ENCODE measurements at places on chromosomes 1 and 21. TPM values are rescaled to one million over a fixed set of nuclear protein-coding genes. Genes with fewer than 3 reads are reported as not detected.

GRCh38 chr1:212035835-212036605 lies 472 bp downstream of the DTL start:
- no peak for DNase-seq

GRCh38 chr1:43207229-43207853 lies 35.2 kb downstream of the CFAP57 start:
- DNase-seq: peak; percentile 86

- no peak for DNase-seq
Measured at GRCh38 chr1:201591348-201591747, 52.4 kb downstream of the NAV1 start.

DNA sequence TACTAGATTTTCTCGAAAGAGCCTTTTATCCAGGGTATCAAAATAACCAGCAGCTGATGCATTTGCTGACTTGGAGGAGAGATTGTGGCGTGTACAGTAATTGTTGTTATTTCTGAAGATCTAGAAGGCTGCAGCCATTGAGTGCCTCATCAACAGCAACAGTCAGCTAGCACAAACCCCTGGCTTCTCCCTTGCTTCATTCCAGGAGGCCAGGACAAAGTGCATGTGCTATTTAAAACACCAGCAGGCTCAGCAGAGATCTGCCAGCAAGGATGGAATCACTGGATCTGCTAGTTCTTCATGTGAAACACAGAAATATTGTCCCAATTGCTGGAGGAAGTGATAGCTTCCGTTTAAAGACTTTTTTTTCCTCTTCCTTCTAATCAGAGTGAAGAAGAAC lies 2.8 kb upstream of the NGF start:
- no peak for DNase-seq

Gene OR2L3
- not detected for total RNA-seq

GRCh38 chr1:119988306-119989062 lies 81.0 kb downstream of the NOTCH2 start:
- DNase-seq: no peak

Gene LORICRIN
- not detected for total RNA-seq

Gene GBP5
- total RNA-seq: 0.25 TPM

- no peak for DNase-seq
Measured at GRCh38 chr1:57474137-57474750, 50.4 kb upstream of the DAB1 start.

GRCh38 chr1:227709451-227709850 lies 25.7 kb downstream of the JMJD4 start:
- DNase-seq: no peak

Gene ZFP69B
- total RNA-seq: 5.2 TPM

DNA sequence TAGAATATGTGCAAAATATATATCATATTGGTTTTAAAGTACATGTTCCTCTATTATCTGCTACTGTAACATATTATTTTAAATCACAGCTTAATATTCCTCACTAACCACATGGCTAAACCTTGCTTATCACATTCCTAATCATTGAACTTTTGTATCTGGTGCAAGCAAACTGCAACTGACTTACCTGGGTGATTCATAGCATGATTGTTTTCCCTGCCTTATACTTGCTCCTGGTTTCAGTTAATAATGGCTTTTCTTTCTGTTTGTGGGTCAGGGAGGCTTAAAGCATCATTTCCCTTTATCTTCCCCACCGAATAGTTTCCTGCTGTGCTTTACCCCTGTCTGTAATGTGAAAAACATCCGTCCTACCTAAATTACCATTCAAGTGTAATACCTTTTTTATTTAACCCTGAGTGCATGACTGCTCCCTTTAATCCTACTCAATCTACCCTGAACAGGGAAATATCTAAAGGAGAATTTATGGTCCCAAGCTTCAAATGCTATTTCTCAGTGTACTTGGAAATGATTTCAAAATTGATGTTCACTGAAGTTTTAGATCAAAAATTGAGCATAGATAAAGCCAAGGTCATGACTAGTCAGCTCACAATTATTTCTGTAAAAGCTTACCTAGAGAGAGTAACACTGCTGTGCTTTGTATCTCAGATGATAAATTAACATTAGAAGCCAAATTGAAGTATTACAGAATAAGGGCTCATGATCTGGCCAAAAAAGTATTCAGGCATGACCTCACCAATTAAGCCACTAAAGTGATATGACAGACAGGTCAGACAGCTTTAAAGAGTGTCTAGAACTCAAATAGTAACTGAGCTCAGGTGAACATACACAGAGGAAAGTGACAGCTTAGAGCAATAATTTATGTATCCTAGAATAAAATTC lies 507.1 kb downstream of the BRINP3 start:
- DNase-seq: no peak

DNA sequence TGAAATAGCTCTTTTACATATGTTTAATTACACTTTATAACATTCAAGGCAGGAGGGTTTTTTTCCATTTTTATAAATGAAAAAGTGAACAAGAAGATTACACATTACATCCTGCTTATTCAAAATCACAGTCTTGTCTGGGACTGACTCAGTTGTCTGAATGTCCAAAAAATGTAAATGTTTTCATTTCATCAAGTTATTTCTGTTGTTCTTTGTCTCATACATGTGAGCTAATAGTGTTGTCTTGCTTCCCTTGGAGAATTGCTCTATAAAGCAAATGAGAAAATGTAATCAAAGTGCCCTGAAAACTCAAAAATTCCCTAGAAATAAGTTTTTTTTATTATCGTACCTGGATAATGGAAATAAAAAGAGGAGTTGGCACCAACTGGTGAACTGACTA lies 242.9 kb downstream of the GRIK1 start:
- no peak for DNase-seq

DNA sequence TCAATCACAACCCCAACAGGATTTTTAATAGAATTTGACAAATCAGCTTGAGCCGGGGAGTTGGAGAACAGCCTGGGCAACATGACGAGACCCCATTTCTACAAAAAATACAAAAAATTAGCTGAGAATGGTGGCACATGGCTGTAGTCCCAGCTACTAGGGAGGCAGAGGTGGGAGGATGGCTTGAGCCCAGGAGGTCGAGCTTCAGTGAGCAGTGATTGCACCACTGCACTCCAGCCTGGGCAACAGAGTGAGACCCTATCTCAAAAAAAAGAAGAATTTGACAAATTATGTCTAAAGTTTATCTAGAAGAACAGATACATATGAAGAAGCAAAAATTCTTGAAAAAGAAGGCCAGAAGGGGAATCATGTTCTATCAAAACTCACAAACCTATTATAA lies 43.2 kb downstream of the FRRS1 start:
- DNase-seq: no peak

GRCh38 chr1:3909615-3910014 lies 9.5 kb upstream of the C1orf174 start:
- DNase-seq: no peak

GRCh38 chr21:35026153-35026500 lies 23.0 kb downstream of the RUNX1 start:
- DNase-seq: no peak

DNA sequence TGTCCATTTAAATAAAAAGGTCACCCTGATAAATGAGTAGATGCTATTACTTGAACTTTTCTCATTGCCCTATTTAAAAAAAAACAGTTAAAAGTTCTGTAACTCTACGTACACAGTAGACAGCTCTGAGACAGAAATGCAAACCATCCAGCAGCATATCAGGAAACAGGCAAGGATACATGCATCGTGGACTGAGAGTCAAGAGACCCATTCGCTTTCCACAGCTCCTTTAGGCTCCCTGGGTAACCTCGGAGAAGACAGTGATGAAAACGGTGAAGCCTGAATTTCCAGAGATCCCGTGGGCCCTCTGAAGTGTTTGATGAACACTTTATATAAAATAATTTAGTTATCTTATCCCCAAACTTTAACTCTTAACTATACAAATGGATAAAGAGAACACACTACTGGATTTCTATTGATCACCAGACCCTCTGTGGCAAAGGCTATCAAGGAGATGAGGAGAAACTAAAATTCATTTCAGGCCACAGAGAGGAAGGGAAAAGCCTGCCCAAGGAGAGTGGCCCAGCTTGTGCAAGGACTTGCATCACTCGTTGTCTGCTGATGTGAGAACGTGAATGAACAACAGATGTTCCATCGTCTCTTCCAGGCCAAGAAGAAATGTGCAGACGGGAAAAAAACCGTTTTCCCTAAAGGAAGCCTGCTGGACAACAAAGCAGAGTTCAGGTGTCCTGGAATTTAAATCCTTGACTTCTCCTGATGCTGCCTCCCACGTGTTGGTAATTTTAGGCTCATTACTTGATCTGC lies 131.0 kb downstream of the TGFBR3 start:
- DNase-seq: no peak

DNA sequence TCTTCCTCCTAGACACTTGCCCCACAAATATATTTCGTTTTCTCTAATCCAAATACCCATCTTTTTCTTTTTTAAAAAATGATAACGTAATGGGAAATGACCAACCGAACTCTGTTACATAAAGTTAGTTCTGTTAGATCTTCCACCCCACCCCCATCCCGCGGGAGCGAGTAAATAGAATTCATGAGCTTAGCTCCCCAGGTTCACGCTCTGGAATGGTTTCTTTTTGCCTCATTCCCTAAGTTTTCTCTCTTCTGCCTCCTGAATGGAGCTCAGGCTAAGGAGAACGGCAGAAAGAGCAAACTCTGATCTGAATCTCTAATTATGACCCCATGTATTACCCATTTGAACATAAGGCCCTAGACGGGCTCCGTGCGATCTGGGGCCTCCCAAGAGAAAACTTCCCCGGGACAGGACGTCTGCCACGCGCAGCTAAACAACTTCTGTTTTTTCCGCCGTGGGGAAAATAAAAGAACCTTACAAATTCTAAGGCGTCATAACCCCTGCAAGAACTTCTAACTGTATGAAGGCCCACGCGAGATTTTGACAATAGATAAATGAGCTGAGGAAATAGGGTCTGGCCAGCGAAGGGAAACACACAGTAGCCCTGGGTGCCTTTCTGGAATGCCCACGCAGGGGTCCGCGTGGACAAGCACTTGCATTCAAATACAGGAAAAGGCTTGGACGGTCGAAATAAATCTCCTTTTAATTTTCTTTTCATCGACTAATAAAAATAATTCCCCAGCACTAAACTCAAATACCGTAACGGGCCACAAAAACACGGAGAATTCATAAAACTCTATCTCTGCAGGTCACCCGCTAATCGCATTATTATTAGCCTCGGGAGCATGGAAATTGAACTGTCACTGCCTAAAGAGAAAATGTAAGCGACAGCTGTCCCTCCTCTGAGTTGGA lies 2.2 kb downstream of the TBX15 start:
- DNase-seq: no peak

DNA sequence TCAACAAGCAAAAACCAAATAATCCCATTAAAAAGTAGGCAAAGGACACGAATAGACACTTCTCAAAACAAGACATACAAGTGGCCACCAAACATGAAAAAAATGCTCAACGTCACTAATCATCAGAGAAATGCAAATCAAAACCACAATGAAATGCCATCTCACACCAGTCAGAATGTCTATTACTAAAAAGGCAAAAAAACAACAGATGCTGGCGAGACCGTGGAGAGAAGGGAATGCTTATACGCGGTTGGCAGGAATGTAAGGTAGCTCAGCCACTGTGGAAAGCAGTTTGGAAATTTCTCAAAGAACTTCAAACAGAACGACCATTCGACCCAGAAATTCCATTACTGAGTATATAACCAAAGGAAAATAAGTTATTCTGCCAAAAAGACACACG lies 145.1 kb upstream of the EDN2 start:
- DNase-seq: peak; percentile 69

- no peak for DNase-seq
Measured at GRCh38 chr1:57844382-57844980, 420.6 kb upstream of the DAB1 start.
